ENCODE measurements at places on chromosomes 4 and X.
A peak's percentile ranks its signal among the peaks of the same experiment; 100 is the strongest.

- DNase-seq: no peak
These were observed 1.7 kb downstream of the GPRIN3 start for GRCh38 chr4:89305712-89306437.

GRCh38 chrX:25873196-25873595 is 264.9 kb upstream of the MAGEB18 start:
- DNase-seq: no peak

- DNase-seq: no peak
These were observed 68.6 kb downstream of the PRSS12 start for GRCh38 chr4:118284169-118284568.

GRCh38 chr4:185625503-185625902 is 90.2 kb upstream of the PDLIM3 start:
- DNase-seq: no peak

GRCh38 chr4:119748853-119749252 is 120.2 kb upstream of the PDE5A start:
- no peak for DNase-seq

GRCh38 chr4:124589786-124590185 is 122.7 kb downstream of the ANKRD50 start:
- DNase-seq: no peak

- peak; percentile 15 for DNase-seq
These were observed 670 bp downstream of the PAPSS1 start for GRCh38 chr4:107719207-107719921.

- no peak for DNase-seq
These were observed 4.8 kb downstream of the THOC2 start for GRCh38 chrX:123728016-123728415.

DNA sequence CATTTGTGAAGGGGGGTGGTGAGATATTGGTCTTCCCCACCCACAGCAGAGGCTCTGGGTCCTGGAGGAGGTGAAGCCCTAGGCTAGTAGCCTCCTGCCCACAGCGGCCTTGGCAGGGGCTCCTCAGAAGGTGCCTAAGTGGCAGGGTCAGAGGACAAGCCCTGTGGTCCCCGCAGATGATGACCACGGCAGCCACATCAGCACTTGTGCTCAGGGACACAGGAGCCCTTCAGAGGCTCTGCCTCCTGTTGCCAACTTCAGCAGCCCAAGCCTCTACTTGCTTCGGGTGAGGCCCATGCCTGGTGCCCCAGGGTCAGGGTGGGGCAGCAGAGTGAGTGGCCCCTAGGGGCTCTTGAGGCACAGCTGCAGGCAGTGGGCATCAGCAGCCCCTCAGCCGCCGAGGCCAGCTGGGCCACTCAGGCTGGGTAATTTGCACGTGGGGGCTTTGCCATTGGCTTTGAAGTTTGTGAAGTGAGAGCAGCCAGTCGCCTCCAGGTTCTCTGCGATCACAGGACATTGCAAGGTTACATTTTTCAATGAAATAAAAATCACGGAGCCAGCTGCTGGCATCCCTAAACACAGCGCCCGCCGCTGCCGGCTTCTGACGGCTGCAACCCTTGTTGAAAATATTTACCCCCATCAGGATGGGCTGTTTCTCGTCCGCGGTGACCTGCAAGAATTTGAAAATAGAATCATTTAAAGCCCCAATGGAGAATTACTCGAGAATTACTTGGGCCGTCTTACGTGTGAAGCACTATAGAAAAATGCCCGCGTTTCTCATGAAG is 108.5 kb downstream of the HMX1 start:
- no peak for DNase-seq

GRCh38 chrX:103012945-103013344 is 51.0 kb downstream of the BEX1 start:
- DNase-seq: no peak

- no peak for DNase-seq
These were observed 14.4 kb upstream of the CYBB start for GRCh38 chrX:37765507-37765906.

GRCh38 chrX:18677161-18677869 is 5.4 kb upstream of the RS1 start:
- DNase-seq: no peak

DNA sequence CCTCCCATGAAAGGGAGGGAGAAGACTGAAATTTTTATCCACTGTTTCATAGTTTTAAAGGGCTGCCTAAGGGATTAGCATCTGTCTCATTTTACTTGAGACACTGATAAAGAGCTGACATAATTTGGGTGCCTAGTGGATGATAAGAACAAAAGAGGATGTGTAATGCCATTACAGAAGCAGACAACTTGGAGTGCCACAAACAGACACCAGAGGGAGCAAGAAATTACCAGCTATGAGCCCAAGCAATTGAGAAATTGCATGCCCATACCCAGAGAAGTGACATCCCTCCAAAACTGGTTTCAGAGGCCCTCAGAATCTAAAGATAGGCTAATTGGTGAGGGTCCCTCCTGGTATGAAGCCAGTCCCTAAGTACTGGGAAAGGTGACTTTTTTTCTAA is 38.5 kb upstream of the POU3F4 start:
- DNase-seq: peak; percentile 6

DNA sequence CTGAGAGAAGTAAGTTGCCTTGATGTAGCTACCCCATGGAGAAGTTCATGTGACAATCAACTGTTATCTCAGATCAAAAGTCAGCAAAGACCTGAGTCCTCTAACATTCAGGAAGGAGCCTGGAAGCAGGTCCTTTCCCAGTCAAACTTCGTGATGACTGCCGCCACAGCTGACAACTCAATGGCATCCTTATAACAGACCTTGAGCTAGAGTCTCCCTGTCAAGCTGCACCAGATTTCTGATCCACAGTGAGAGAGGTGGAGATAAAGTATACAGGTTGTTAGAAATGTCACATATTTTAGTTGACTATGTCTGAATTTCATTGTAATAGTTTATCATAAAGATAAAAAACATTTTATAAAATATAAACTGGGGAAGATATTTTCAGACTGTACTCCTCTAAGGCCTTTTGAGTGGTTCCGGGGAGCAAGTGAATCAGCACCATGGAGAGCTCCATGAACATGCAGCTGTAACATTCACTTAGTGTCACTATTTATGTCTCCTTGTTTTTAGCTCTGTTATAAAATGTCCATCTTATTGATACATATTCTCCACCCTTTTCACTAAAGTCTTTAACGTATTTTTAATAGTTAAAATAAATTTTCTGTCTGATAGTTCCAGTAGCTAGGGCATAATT is 1653.5 kb upstream of the AGA start:
- no peak for DNase-seq

DNA sequence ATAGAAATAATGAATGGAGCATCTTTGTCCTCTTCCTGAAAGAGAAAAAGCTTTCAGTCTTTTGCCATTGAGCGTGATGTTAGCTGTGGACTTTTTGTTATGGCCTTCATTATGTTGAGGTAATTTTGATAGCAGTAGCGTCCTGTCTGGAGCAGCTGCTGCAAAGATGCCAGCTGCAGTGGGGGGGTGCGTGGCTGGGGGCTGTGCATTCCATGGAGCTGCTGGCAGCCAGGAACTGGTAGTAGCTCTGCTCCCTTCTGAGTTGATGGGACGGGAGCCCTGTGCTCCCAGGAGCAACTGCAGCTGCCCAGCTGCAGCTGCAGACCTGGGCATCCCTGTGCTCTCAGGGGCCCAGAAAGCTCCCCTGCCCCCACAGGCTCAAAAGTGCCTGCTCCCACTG is 50.4 kb downstream of the CCDC160 start:
- no peak for DNase-seq

- DNase-seq: no peak
These were observed 656.8 kb downstream of the IQCM start for GRCh38 chr4:149158817-149159216.

- no peak for DNase-seq
These were observed 57.1 kb downstream of the ENPEP start for GRCh38 chr4:110532901-110533589.

- DNase-seq: no peak
These were observed 286.3 kb downstream of the PDGFC start for GRCh38 chr4:156685308-156685707.

DNA sequence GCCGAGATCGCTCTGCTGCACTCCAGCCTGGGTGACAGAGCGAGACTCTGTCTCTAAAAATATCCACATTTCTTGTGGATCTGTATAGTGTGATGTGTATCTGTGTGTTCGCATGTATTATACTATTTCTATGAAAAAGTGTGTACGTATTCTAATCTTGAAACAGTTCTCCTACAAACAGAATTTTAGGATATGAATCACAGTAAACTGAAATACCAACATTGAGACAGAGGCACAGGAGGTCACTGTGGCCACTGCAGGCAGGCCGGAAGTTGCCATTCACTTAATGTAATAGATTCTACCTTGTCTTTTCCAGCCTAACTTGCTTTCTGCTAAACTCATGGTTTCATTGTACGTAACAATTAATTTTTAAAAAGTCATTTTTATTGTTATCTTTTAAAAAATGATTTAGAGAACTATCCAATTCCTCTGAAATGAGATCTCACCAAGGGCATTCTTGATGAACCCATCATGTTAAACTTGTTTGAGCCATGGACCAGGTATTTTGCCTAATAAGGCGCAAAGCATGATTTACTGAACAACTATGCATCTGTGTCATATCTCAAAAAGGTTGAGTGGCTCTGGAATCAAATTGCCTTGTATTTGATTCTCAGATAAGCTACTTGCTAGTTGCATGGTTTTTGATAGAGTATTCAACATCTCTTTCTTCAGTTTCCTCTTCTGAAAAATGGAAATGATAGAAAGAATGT is 154.9 kb upstream of the GYPA start:
- DNase-seq: no peak

DNA sequence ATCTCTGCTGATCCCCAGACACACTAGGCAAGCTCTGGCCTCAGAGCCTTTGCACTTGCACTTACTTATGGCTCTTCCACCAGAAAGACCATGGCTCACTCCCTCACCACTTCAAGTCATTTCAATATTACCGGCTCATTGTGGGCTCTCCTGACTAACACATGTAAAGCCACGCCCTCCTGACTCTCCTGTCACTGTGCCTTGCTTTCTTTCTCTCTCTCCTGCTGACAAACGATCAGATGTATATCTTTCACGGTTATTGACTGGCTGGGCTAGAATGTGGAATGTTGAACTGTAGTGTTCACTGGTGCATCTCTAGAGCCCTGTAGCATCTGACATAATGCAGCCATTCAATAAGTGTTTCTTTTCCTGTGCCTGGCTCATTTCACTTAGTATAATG is 425.1 kb downstream of the RAB28 start:
- no peak for DNase-seq

DNA sequence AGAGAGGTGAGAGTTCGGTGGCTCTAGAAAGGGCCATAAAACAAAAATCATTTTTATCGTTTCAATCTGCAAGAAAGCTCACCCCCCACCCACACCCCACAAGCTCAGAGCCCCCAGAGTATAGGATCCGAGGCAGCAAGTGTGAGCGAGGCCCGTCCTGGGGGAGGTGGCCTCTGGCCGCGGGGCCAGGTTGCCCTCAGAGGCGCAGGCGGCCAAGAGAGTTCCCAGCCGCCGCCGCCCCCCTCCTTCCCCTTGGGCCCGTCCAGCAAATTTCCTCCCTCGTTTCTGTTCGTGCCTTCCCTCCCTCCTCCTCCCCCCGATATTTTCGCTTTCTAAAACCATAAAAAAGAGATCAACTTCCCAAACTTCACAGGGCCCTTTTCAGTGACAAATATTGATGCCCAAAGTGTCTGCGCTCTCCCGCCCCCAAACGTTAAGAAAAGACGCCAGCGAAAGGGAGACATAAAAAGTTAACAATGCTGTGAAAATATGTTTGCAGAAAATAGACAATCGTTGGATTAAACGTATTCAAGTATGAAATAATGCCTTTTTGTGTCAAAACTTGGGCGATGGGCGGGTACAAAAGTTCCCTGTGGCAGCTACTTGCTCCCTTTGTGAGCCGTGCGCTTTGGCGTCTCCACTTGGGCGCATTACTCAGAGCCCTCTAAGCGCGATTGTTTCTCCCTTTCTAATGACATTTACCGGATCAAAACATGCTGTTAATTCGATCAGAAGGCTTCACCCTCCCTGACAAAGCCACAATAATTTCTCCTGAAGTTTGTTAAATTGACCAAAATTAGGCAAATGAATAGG is 1.1 kb upstream of the HELT start:
- no peak for DNase-seq

DNA sequence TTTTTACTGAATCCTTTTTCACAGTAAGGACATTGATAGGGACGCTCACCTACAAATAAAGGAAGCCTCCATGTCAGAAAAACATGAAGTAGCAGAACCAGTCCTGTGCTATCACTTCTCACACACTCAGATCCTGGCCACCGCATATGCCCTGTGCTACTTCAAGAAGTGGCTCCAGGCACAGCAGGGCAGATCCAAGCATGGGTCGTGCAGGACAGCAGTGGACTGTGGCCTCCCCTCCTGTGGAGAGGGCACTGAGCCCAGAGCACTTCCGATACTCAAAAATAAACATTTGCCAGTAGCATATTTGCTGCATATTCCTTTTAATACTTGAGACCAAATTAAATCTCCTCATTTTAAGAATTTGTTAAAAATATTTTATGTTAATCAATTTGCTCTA is 167.9 kb downstream of the PRDM5 start:
- DNase-seq: no peak
